ENCODE measurements at places on chromosomes 2 and 18. TPM values are rescaled to one million over a fixed set of nuclear protein-coding genes. Genes with fewer than 3 reads are reported as not detected.

DNA sequence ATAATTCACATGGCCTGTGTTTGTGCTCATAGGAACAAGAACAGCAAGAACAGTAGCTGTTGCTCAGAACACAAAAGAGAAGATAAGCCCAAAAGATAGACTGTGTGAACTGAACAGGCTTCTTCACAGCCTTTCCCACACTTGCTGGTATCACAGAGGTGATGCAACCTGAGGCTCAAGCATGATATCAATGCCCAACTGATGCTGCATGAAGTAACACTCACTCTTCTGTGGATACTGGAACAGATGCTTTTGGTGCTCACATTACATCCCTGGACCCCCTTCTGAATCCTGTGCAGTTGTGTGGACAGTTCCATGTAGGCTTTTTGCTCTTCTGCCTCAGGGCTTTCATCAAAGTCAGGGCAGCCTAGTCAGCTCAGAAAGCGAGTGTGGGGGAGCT, 88.4 kb upstream of the RND3 start:
- DNase-seq = no peak
- H3K36me3 ChIP-seq = no peaks in the 10 kb centered on the region
- H3K4me3 ChIP-seq = no peak overlapping the region
- no peak overlapping the region for H3K27ac ChIP-seq
- H3K27me3 ChIP-seq = no peaks in the 10 kb centered on the region

DNA sequence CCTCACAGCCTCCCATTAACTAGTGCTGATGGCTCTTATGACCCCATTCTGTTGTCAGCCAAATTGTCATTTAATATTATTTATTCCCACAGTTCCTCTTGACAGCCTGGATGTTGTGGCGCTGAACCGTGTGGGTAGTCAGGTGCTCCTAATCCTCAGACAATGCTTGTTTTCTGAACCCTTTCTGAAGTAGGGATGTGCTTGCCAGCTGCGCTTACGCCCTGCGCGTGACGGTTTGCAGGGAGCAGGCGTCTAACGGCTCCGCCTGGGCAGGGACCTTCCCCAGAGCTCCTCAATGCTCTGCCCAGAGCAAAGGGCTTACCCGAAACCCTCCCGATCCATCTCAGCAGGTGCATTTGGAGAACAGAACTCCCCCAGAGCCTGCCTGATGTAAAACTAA, 358.2 kb upstream of the MYT1L start:
- no peak overlapping the region for H3K27ac ChIP-seq
- no peak overlapping the region for H3K4me3 ChIP-seq
- no peaks in the 10 kb centered on the region for H3K27me3 ChIP-seq
- peaks cover 37% of the 10 kb centered on the region for H3K4me1 ChIP-seq

- no peaks in the 10 kb centered on the region for H3K27me3 ChIP-seq
- peak overlapping the region; percentile 26 for H3K27ac ChIP-seq
- no peak for DNase-seq
- no peaks in the 10 kb centered on the region for H3K36me3 ChIP-seq
- H3K4me1 ChIP-seq = peaks cover 11% of the 10 kb centered on the region
- H3K4me3 ChIP-seq = no peak overlapping the region
Observed at GRCh38 chr2:181394741-181395437, 62.3 kb upstream of the ITGA4 start.

DNA sequence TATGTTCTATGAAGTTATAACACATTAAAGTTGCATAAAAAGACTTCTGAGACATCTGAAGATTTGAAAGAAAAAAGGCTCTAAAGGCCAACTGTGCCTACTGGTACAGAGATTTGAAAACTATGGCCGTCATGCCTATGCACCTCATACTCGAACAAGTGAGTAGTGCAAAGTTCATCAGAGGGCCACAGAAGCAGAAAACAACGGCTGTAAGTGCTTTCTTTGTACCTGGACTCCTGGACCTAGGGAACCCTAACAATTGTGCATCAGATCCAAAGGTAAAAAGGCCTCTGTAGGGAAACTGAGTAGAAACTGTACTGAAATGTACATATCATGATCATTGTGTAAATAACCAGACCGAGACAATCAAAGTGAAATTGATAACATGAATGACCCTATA, 230.4 kb upstream of the CHST9 start:
- H3K4me1 ChIP-seq = no peaks in the 10 kb centered on the region
- no peak overlapping the region for H3K27ac ChIP-seq
- no peaks in the 10 kb centered on the region for H3K36me3 ChIP-seq
- no peak overlapping the region for H3K4me3 ChIP-seq

Gene BCL11A
- 2.3 TPM for total RNA-seq
